ENCODE measurements at places on chromosomes 2 and 18.

DNA sequence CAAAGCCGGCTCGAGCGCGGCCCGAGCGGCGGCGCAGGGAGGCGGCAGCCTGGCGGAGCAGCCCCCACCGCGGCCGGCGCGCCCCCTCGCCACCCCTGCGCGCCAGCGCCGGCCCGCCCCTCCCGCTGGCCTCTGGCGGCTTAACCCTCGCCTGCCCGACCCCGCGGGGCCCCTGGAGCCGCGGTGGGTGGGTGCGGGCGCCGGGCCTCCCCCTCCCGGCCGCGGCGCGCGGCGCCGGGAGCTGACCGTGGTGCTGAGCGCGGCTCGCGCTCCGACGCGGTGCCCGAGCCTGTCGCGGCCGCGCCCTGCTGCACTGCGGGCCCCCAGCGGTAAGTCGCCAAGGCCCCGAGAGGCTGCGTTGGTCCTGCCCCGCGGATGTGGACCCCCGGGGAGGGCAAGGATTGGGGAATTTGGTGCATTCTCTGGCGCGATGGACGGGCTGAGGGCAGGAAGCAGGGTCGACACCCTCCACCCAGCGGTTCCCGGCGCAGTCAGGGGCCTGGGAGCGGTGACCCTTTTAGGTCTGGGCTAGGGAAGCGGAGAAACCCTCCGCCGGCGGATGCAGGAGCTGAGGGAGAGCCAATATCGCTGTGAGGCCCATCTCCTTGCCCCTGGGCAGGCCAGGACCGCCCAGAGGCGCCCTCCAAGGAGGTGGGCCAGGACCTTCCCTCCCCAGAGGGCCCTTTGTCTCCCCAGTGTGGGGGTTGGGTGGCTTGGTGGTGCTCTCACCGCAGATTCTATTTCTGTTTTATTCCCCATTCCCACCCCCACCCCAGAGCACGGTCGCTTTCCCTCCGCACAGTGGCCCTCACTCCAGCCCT, 923 bp downstream of the AMER3 start:
- no peak for DNase-seq

DNA sequence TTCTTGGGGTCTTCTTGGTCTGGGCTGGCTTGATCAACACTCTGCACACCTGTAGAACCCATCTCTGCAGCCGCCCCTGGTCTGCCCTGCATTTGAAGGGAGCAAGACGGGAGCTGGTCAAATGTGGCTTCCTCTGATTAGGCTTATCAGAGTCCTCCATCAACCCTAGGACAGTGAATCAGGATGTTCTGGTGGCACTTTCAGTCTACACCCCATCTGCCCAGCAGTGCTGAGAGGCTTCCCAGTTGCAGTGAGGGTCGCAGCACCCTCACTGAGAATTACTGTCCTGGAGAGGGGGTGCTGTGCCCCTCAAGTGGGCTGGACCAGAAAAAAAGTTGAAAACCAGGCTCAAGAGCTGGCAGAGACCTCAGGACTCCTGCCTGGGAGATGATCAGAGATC, 152.9 kb downstream of the DYSF start:
- no peak for DNase-seq

- DNase-seq, result no peak
Measured at GRCh38 chr2:30374380-30374779, 72.7 kb upstream of the LCLAT1 start.

DNA sequence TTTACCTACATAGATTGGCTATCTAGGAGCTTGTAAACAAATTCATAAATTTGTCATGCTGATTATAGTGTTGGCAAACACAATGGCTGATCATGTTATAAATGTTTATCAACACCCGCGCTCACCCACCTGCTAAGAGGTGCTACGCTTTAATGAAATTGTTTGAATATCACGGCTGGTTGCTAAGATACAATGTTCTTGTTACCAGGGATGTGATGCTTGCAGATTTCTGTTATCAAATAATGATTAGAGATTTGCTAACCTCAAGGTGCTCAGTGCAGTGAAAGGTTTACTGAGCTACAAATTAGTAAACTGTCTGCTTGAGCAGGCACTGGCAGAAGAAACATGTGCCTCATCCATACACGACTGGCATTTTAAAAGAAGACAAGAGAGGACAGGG, 160.0 kb upstream of the ZEB2 start:
- no peak for DNase-seq
